ENCODE measurements at places on chromosomes 1 and 21.

- no peak for DNase-seq
These were observed at the start of gene MAP3K7CL for GRCh38 chr21:29130270-29130969. TSS of gene MAP3K7CL (plus strand) at chr21:29130644. CDS start at chr21:29133345, 2,701 bp downstream.

- no peak for DNase-seq
These were observed 26.0 kb downstream of the CHML start for GRCh38 chr1:241614144-241614543.

DNA sequence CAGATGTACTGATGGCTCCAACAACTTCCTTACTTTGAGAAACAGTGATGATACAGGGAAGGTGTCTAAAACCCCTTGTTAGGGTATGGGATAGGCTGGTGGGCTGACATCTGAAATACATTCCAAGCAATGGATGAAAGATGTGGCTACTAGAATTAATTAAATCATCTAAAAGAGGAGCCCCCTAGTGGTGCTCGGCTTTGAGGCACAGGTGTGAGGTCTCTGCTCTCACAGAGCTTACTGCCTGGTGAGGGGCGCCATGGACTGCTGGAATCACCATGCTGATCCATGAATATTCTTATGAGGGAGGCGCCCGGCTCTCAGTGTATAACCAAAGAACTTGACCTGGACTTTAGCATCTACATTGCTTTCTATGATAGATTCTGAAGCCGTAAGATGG is 48.5 kb downstream of the GNG4 start:
- no peak for DNase-seq

- no peak for DNase-seq
These were observed 15.1 kb downstream of the SH2D2A start for GRCh38 chr1:156801409-156802121.

DNA sequence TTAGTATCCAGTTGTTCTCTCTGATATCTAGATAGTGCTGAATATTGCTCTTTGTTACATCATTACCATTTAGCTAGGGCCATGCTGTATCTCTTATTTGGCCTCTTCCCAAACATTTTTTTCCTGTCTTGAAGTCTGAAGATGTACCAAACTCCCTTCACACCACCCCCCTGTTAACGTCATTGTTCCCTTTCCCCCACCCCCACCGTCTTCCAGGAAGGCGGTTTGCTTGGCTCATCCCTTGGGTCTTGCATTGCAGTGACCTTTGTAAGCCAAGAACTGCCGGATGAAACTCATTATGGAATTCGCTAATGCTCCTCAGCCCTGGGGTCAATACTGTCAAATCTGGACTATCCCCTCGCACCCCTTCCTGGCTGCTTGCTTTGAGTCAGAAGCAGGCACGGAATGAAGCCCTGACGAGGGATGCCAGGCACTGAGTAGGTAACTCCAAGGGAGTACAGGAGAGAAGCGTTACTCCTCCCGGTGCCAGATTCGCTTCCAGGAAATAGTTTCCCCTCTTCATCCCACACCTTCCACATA is 283.1 kb downstream of the TM2D1 start:
- no peak for DNase-seq

GRCh38 chr21:23445307-23445706 is 2162.0 kb downstream of the MRPL39 start:
- no peak for DNase-seq

DNA sequence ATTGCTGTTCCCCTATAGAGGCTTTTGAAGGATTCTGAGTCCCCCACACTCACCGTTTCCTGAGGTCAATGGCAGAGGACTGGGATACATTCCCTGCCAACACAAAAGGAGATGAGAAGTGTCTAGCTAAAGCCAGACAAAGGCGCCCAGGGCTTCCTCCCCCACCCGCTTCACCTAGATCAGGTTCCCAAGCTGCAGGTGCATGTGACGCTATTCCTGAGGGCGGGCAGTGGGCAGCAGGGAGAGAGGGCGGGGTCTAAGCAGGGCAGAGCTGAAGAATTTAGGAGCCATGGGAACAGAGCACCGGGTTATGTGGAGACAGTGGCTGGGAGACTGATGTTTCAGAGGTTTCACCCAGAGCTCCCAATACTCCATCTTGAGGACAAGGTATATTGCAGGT is 6.0 kb upstream of the ARHGEF2 start:
- no peak for DNase-seq

Data from stimulated activated CD8-positive, alpha-beta memory T cell treated with anti-CD3 and anti-CD28 coated beads, Interleukin-12 subunit alpha, Interleukin-12 subunit beta, amount 100 ng/mL, for 1 hour (primary cell).